ENCODE measurements at places on chromosomes 2 and 18. TPM values are rescaled to one million over a fixed set of nuclear protein-coding genes. Genes with fewer than 3 reads are reported as not detected.
A peak's percentile ranks its signal among the peaks of the same experiment; 100 is the strongest.

The NOSTRIN gene
- total RNA-seq = not detected

The ITGA4 gene
- total RNA-seq = 61.7 TPM

The INSIG2 gene
- total RNA-seq = 21.2 TPM

The POMC gene
- total RNA-seq = not detected

DNA sequence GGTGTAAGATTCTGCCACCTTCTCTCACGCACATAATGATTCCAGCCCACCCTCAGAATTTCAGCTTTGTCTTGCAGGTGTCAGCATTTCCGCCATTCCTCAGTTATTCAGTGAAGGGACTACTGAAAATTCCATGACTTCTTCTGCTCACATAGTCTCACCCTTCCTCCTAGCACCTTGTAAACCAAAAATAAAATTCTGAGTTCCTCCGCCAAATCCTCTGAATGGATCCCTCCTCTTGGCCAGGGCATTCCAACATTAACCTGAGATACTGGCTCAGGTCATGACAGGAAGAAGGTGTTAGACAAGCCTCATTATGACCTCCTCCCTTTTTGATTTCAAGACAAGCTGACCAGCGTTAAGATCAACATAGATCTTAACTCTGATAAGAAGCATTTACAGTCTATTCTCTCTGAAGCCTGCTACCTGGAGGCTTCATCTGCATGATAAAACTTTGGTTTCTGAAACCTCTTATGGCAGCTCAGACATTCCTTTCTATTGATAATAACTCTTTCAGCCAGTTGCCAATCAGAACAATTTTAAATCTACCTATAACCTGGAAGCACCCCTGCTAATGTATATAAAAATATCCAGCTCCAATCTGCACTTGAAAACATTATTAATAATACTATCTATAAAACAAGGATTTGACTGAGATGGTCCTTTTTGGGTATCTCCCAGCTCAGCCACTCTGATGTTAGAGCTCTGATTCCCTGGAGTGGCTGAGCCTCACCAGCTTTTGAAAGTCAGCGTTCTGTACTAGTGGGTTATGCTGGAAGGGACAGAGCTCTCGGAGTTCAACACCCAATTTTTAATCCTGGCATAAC is 136.4 kb upstream of the APCDD1 start:
- DNase-seq = no peak

DNA sequence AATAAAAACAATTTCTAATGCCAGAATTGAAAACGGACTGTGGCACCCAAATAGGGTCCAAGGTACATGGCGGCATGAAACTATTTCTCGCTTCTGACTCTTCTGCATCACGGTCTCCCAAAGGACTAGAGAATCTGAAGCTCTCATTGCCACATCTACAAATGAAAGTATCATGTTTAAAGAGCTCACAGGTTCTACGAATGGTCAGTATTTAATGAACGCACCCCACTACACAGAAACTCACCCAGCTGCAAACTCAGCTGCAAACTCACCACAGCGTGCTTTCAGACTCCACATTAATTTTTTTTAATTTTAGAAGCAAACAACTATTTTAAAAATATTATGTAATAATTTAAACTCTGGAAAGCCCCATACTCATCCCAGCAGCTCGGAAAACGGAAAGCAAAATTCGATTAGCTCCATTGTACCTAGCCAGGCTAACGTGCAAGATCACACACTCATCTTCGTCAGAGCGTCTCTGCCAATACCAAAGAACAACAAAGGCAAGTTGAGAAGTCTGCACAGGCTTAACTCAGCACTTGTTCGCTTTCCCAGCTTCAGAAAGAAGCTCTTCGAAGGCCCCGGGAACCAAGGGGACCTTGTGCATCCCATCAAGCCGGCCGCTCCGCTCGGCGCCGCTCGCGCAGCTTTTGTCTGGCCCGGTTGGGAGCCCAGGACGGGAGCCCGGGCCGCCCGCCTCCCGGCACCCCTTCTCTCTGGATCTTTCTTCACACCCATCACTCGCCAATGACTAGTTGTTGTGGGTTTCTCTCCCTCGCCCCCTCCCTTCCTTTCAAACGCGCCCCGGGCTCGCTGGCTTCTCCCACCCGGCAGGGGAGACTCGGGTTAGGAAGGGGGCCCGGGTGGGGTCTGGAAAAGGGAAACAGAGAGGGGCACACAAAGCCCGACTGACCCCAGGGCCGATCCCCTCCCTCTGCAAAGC is 785 bp downstream of the CLASP1 start:
- DNase-seq = peak; percentile 54

GRCh38 chr2:2116657-2117056 is 214.4 kb downstream of the MYT1L start:
- no peak for DNase-seq

- no peak for DNase-seq
These were observed 13.1 kb upstream of the MLPH start for GRCh38 chr2:237473878-237474441.

DNA sequence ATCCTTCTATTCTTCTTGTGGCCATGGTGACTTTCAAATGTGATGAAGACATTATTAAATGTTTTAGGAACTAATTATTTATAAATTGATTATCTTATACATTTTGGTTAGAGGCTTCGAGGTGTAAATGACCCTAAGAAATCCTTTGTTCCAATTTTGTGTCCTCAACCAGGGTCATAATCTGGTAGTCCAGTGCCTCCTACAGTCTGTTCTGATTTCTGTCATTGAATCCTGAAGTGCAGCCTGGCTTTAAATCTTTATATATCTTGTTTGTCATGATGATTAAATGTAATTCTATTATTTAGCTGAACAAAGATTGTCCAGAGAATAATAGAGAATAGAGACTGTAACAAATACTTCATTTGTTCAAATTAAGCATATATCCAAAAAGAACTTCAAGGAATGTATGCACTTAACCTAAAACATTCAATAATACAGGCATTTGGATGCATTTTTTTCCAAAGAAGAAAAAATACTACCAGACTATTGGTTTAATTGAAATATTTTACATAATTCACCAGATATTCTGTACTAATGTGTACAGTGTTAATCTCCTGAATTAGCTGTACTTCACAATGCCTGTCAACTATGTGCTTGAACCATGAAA is 89.8 kb downstream of the PRPF40A start:
- no peak for DNase-seq

DNA sequence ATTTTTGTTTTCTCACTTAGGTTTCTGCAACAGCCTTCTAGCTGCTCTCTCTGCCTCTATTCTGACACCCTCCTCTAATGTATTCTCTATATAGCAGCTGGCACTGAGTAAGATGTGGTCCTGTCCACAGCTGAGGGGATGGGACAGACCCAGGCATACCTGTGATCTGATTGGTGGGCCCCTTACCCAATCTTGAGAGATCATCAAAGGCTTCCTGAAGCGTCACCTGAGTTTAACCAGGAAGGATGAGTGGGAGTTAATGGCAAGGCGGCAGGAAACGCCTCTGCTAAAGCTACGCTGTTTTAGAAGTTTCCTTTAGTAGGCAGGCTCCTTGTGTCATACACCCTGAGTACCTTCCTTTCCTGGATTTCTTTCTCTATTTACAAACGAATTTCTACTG is 5.7 kb upstream of the TET3 start:
- DNase-seq = no peak

DNA sequence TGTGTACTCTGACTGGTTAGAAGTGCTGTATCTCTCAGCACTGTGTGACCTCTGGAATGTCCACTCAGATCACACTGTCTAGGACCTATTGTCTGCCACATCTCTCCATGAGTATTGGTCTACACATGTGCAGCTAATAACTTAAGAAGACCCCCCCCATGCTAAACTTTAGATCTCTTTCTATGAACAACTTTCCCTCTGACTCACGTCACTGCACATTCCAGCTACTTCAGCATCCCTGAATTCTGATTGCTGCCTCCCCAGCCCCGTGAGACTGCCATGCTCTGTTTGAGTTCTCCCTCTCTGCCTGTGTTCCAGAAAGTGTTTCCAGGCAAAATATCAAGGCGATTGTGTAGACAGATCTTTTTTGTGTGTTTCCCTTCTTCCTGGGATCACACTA is 41.8 kb downstream of the RAPGEF4 start:
- DNase-seq = no peak

DNA sequence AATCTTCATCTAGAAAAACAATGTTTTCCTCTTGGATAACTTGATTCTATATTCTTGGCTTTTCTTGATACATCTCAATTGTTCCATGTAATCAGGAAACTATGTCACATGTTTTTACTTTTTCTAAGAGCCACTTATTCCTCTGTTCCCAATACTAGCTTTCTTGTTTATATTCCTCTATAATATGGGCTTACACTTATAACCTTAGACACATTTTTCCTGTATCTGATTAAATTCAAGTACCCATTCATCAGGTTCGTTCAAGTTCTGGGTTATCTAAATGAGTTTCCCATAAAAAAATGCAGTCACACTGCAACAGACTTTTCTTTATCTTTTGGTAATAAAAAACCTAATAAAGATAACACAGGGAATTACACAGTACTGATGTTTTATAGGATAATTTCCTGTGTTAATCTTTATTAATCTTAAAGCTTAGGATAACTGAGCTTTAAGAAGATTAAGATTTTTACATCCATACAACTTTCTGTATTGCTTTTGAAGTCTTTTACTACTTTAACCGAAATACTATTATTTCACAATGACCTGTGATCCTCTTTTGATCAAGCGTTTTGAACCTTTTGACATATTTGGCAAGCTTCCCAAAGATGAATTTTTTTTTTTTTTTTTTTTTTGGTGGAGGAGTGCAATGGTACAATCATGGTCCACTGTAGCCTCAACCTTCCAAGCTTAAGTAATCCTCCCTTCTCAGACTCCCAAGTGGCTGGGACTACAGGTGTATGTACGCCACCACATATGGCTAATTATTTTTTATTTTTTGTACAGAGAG is 44.3 kb upstream of the C2orf66 start:
- no peak for DNase-seq

DNA sequence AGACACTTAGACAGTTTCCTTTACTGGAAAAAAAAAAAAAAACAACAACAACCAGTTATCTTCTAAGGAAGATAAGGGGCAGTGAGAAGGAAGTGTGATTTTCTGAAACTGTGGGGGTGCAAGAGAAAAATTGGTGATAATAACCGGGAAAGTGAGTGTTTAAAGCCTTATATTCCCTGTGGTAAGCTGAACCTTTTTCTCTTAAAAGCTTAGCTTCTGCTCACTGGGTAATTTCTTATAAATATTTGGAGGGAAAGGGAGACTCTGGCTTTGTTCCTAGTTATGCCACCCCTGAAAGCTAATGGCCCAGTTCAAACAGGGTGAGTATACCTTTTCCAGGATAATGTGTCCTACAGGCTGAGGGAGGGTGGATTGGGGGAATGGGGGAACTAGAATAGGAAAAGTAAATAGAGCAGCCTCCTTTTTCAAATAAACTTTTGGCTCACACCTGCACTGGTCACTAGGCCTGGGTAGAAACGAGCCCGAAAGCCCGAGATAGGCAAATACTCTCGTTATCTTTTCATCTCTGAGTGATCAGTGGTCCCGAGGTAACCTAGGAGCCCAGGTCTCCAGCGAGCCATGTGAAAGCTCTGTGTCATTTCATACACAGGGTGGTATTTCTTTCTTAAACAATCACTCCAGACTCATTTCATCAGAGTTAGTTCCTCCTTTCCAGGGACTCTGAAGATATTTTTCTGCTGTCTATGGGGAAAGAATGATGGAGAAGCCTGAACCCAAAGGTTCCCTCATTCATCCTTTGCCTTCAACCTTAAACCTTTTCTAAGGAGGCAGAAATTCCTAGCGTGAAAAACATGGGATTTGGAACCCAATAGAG is 15.5 kb upstream of the SRBD1 start:
- no peak for DNase-seq

- DNase-seq = no peak
These were observed 34.8 kb upstream of the LINC00305 start for GRCh38 chr18:64183665-64184064.

DNA sequence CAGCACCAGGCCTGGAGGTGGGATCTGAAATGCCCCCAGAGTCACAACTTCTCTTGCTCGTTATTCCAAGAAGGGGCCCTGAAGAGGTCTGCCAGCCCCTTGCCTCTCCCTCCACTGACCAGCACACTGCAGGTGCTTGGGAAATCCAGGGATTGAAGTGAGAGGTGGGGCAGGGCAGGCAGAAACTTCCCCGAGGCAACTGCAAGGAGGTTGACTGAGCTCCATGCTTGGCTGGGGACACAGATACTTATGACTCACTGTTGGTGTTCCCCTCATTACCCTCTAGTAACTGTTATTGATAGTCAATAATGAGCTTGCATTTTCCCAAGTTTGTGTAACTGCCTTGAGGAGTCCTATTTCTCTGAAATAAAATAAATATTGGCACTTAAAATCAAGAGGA is 47.5 kb downstream of the MARCO start:
- no peak for DNase-seq
